ENCODE measurements at places on chromosomes 16 and 17. TPM values are rescaled to one million over a fixed set of nuclear protein-coding genes. Genes with fewer than 3 reads are reported as not detected.

The CTRB1 gene
- not detected for total RNA-seq

The TLCD3B gene
- total RNA-seq: 15.3 TPM

The RRN3 gene
- total RNA-seq: 31.8 TPM

The CRYBA1 gene
- 2.4 TPM for total RNA-seq

The ITGAX gene
- total RNA-seq: not detected
